ENCODE measurements at places on chromosomes 12 and 14. TPM values are rescaled to one million over a fixed set of nuclear protein-coding genes. Genes with fewer than 3 reads are reported as not detected.

Gene TCTN1
- total RNA-seq, result 38.1 TPM

Gene LRTM2
- total RNA-seq, result 4.5 TPM

Gene PTPN6
- total RNA-seq, result 3.1 TPM

Gene STAC3
- total RNA-seq, result 0.94 TPM

Gene OR4E1
- total RNA-seq, result not detected

Gene FNTB
- total RNA-seq, result 6.2 TPM

GRCh38 chr12:80299976-80300375, 144.1 kb upstream of the PTPRQ start:
- DNase-seq, result no peak

DNA sequence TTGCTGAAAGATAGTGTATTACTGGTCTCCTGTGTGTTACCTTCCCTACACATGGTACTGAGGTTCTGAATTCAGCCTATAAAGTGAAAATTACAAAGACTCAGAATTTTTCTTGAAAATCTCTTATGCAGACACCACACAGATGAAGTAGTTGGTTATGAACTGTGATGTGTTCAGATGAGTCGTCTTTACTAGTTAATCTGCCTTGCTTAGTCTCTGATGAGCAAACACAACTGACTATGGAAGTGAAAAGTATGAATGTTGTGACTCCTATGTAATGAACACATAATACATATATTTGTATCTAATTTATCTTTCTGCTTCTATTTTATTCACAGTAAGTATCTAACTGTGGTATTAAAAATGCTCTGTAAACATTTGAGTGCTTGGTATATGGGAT, 4.7 kb downstream of the MTERF2 start:
- DNase-seq, result no peak

GRCh38 chr12:119096429-119097202, 82.1 kb upstream of the HSPB8 start:
- peak; percentile 11 for DNase-seq

- DNase-seq, result peak; percentile 74
These were observed 15.1 kb upstream of the PLEK2 start for GRCh38 chr14:67426983-67427606.

DNA sequence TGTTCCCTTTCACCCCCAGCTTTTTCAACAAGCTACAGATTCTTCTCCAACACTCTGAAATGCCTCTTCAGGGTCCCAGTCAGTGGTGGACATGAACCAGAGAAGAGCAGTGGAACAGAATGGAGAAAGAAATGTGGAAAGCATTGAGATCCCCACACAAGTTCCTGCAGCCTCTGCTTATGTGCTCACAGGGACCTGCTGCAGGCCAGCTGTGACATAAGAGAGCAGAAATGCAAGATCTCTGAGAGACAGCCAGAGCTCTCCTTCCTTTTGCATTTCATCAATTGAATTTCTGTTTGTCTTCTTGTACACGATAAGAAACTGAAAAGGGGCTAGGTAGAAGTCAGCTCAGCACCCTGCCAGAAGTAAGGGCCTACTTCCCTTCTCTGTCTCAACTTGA, 6.2 kb downstream of the MDM1 start:
- DNase-seq, result no peak

DNA sequence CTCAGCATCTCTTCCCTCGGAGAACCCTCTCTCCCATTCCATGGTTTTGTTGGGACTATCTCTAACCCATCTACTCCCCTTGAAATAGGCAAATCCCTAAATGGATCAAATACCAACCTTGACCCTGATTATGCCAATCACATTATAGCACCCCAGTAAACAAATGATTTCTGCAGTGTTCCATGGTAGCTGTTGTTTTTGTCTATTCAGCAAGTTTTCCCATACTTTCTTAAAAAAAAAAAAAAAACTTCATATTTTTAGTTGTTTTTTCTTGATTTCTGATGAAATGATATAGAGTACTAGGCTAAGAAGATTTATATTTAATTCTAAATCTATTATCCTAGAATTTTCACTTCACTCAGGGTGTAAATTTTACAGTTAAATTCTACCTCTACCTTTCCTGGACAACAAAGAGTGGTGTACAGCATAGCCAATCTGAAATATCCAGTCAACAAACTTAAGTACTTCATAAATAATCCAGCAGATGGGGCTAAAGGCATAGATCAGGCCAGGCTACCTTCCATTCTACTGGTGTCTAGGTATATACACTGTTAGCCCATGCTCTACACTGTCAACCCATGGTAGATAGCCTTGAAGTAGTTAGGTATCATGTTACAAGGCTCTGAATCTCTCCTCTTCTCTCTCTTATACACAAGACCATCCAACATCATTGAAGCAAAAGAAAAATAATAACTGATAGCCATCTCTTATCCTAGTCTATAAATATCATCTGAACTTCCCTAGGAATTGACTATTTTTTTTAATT, 82.2 kb downstream of the PLEKHG7 start:
- DNase-seq, result no peak

GRCh38 chr12:106600503-106600902, 17.7 kb downstream of the RFX4 start:
- DNase-seq, result no peak

GRCh38 chr14:100150932-100151587, 8.4 kb downstream of the DEGS2 start:
- DNase-seq, result no peak

GRCh38 chr12:94109160-94109559, 39.2 kb upstream of the PLXNC1 start:
- DNase-seq, result no peak

GRCh38 chr12:93164103-93164880, 213.4 kb upstream of the NUDT4 start:
- no peak for DNase-seq

- DNase-seq, result no peak
These were observed 621 bp upstream of the TMEM117 start for GRCh38 chr12:43835264-43835655.

GRCh38 chr12:75558287-75558686, 46.9 kb upstream of the KRR1 start:
- DNase-seq, result no peak

DNA sequence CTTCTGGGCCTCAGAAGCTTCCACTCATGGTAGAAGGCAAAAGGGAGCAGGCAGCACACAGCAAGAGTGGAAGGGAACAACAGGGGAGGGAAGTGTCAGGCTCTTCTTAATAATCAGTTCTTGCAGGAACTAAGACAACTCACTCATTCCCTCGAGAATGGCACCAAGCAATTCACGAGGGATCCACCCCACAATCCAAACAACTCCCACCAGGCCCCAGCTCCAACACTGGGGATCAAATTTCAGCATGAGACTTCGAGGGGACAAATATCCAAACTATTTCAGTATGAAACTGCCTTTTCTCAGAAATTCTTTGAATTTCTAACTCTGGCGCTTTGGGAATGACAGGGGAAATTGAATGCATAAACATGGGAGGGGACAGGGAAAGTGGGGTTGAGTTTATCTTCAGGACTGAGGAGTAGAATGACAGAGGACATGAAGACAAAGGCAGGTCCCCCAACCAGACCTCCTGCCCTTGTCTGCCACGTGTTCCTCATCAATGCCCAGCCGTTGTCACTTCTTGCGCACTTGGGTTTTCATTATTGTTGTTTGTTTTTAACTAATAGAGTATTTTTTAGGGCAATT, 24.6 kb upstream of the APOF start:
- DNase-seq, result no peak

GRCh38 chr12:31339831-31340622, 14.1 kb upstream of the SINHCAF start:
- no peak for DNase-seq

- no peak for DNase-seq
These were observed 4.0 kb upstream of the ERP27 start for GRCh38 chr12:14942196-14942931.

- DNase-seq, result no peak
These were observed 3.6 kb downstream of the PAPLN start for GRCh38 chr14:73240816-73241480.
